ENCODE measurements at places on chromosomes 16 and 17.
A peak's percentile ranks its signal among the peaks of the same experiment; 100 is the strongest.

- no peak for DNase-seq
Measured at GRCh38 chr16:1343428-1344242, 8.0 kb downstream of the TSR3 start.

- no peak for DNase-seq
Measured at GRCh38 chr16:17532338-17532995, 61.7 kb upstream of the XYLT1 start.

DNA sequence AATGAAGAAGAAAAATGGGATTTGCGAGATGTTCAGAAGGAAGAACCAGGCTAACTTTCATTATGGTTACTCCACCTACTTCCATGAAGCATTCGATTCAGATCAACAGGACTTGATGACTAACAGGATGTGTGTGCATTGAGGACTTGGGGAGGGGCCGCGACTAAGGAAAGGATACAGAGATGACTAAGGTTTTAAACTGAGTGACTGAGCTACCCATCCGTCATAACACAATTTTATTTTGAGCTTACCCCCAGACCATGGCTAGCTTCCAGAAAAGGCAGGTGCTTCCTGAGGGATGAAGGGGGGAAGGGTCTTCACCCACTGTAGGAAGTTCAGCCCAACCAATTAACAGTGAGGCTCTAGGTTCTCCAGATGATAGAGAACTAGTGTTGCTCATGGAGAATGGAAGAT lies 2.5 kb upstream of the CDYL2 start:
- peak; percentile 55 for DNase-seq

GRCh38 chr16:30669903-30670824 lies 11.9 kb downstream of the FBRS start:
- DNase-seq: no peak

GRCh38 chr17:80650751-80651518 lies 106.3 kb downstream of the RPTOR start:
- DNase-seq: no peak

- DNase-seq: no peak
Measured at GRCh38 chr16:79868841-79869240, 268.3 kb upstream of the MAF start.

DNA sequence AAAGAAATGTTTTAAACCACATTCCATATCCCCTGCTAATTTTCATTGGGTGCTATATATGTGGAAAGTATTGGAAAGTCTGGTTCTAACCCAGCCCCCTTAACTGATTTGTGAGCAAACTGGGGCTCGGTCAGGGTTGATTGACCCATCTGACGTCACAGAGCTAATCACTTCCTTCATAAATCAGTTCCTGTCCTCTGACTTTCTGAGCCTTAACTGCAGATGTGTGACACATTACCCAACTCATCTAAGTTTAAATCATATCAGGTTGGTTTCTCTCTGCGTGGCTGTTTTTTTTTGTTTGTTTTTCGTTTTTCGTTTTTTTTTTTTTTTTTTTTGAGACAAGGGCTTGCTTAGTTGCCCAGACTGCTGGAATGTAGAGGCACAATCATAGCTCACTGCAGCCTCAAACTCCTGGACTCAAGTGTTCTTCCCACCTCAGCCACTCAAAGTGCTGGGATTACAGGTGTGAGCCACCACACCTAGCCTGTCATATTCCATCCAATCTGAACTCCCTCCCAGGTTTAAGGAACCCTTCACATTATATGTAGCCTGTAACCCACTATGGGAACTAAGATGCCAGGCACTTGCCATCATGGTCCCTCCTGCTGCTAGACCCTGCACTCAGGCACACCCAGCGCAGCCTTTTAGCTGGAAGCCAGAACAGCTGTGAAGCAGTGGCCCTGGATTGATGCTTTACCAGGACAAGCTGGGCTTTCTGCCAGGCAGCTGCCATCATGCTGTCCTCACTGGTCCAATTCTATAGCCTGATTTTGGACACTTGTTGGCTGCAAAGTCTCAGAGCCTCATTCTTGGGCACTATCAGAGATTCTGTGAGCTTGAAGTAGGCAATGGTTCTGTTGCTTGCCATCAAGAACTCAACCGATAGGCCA lies 6.9 kb upstream of the BPTF start:
- no peak for DNase-seq

DNA sequence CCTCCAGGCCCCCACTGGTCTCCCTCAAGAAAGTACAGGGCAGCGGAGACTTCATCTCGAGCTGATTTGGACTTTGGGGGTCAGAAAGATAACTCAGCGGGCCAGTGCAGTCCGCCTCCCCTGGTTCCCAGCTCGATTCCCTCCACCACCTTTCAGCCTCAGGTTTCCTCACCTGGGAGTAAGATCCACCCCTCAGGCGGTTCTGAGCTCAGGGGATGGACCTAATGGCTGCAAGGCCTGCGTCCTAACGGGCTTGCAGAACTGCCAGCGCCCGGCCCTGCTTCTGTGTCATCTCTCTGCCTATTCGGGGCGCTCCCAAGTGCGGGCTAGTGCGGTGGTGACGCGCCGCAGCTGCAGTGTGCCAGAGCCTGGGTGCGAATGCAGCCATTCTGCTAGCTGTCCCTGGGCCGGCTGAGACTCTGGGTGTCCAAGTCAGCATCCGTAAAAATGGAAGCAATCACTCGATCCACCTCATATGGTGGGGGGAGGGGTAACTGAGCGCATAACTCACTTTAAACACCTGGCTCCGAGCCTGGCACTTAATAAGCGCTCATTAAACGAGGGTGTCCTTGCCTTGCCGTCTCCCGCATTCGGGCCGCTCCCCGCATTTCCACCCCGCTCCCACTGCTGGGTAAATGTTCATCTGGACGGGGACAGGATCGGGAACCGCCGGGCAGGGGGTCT lies 129.6 kb upstream of the LHX1 start:
- DNase-seq: no peak

GRCh38 chr17:42673266-42673884 lies 3.4 kb downstream of the PLEKHH3 start:
- DNase-seq: no peak

DNA sequence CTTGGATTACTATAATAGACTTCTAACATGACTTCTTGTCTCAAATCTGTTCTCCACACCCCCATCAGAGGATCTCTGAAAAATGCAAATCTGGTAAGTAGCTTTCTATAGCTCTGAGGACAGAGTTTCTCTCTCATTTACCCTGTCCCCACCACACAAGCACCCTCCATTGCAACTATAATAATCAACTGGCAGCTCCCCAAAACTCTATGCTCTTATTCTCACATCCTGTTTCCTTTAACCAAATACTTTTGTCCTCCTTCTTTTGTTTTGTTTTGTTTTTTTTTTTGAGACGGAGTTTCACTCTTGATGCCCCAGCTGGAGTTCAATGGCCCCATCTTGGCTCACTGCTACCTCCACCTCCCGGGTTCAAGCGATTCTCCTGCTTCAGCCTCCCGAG lies 73.4 kb downstream of the HELZ start:
- DNase-seq: no peak

GRCh38 chr17:62618647-62619416 lies 8.6 kb upstream of the MRC2 start:
- DNase-seq: no peak

DNA sequence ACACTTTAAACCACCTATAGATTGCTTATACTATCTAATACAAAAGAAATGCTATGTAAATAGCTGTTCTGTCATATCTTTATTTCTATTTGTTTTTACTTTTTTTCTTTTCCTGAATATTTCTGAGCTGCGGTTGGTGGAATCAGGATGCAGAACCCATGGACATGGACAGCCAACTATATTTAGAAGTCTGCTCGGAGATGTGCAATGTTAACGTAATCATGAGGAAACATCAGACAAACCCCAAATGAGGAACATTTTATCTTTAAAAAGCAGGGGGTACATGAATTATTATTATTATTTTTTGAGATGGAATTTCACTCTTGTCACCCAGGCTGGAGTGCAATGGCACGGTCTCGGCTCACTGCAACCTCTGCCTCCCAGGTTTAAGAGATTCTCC lies 31.4 kb upstream of the GHDC start:
- DNase-seq: no peak

DNA sequence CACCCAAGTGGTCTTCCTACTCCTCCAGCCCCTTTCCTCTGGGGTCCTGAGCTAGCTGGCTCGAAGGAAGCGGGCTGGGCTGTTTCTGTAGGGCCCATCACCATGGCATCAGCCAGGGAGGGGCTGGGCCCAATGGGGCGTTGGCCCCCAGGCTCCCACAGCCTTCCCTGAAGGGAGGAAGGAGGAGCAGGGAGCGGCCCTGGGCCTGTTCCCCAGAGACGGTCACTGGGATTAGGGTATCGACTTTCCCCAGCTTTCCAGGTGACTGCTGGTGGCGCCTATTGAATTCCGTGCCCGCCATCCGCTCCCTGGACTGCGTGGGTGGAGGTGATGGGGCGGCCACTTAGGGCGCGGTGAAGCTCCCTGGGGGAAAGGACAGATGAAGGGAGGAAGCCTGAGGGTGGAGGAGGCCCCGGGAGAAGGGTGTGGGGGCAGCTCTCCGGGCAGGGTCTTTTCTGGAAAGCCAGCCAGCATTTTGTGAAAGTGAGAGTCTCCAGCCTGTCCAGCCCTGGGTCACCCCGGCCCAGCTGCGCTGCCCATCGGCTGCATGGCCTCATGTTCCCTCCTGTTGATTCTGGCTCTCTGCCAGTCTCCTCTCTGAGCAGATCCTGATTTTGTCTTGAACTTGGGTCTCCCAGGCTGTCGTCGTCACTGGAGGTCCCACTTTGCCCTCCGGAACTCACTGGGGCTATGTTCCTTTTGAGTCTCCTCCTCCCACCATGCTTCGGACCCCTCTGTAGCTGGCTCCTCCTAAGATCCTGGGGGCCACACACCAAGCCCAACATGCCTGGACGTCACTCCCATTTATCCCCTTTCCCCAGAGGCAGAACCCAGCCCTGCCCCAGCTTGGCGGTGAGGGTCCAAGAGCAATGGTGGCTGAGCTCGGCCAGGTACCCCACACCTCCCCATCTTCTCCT lies 9.8 kb downstream of the NHERF1 start:
- DNase-seq: no peak

DNA sequence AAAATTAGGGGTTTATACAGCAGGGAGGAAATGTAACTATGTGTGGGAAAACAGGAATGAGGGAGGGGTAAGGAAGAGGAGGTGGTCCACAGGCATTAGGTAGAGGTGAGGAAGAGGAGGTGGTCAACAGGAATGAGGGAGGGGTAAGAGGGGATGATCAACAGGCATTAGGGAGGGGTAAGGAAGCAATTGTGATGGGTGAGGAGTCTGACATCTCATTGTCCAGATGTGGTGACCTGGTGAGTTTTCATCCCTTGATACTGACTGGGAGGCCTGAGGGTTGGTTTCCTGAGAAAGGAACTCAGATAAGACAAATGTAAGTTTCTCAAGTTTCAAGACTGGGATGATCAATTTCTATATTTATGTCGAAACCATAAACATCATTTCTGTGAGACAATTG lies 206.2 kb upstream of the C16orf82 start:
- DNase-seq: no peak

DNA sequence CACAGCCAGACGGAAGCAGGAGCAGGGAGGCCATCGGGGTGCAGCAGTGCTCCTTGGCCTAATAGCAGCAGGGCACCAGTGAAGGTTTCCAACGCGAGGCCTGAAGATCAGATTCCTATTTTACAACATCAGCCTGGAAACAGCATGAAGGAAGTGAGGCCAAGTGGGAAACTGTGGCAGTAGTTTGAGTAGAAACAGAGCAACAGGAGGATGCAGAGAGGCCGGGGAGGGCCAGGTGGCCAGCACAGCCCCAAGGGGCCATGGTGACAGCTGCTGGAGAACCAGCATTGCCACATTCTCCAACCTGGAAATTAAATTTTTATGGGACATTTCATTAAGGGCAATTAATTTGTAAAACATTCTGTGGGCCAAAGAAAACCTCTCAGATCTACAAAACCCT lies 3.4 kb upstream of the ANKRD11 start:
- no peak for DNase-seq

- peak; percentile 81 for DNase-seq
Measured at GRCh38 chr17:71180801-71181385, 939.9 kb upstream of the SOX9 start.

DNA sequence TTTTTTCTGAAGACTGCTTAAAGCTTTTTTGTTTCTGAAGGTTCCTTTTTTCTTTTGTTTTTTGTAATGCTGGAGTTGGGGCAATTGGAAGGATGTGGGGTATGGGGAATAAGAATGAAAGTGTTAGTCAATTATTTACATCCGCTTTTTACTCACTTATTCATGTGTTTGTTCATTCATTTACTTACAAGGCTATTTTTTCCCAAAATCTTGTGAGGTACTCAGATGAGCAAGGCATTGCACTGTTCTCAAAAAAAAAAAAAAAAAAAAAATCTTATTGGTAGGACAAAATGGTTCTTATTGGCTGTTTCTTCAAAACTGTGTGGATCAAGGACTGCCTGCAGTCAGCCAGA lies 55.7 kb downstream of the PLD6 start:
- no peak for DNase-seq

- DNase-seq: no peak
Measured at GRCh38 chr16:2428051-2428783, 1.0 kb upstream of the CCNF start.

DNA sequence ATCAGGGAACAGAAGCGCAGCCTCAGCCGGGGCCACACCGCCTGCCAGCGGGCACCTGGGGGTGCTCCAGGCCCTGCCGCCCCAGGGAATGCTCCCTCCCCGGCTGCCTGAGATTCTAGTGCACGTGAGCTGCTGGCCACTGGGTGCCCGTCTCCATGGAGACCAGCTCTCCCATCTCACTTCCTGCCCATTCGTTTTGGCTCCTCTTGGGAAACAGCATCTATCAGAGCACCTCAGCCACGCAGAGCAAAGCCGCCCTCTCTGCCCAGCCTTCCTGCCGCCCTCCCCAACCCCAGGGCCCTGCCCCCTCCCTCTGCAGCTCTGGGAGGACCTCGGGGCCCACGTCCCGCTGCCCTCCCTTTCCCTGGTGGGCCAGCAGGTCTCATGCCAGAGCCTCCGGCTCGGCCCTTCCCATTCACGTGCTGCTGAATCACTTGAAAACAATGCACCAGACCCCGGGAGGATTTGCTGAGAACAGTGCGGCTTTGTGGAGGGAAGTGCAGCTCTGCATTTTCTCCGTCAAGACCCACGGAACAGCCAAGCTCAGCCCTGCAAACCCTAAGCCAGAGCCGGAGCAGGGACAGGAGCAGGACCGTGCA lies 19.4 kb downstream of the CEP295NL start:
- DNase-seq: peak; percentile 97

GRCh38 chr16:10180042-10180770 lies 2.0 kb downstream of the GRIN2A start:
- no peak for DNase-seq

DNA sequence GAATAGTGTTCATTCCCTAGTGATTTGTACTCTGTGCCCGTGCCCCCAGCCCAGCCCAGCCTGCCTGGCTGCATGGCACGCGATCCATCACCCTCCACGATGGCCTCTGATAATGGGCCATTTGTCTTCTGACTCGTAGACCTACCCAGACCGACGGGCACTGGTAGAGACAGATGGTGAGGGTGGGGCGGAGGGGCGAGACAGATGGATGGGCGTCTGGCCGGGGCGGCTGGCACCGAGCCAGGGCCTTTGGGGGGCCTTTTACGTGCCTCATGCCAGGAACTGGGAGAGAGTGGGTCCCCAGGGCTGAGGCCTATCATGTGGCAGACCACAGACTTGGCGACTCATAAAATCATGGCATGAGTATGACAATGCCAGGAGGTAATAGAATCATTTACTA lies 25.4 kb downstream of the CRHR1 start:
- DNase-seq: no peak

GRCh38 chr17:69175625-69176456 lies 34.1 kb upstream of the ABCA6 start:
- DNase-seq: peak; percentile 78

GRCh38 chr17:32516940-32517701 lies 30.3 kb downstream of the CDK5R1 start:
- no peak for DNase-seq

- DNase-seq: no peak
Measured at GRCh38 chr16:4005281-4005680, 111.0 kb downstream of the ADCY9 start.

- DNase-seq: no peak
Measured at GRCh38 chr16:12311309-12311708, 334.8 kb downstream of the SNX29 start.

Data from AG10803 (cell line).